ENCODE measurements at places on chromosomes 7 and 10. TPM values are rescaled to one million over a fixed set of nuclear protein-coding genes. Genes with fewer than 3 reads are reported as not detected.

SPDYE9 gene
- total RNA-seq, result not detected

ARID5B gene
- 26.4 TPM for total RNA-seq

TMEM273 gene
- not detected for total RNA-seq

C1QL3 gene
- total RNA-seq, result not detected

BICC1 gene
- 11.9 TPM for total RNA-seq

OR13A1 gene
- total RNA-seq, result 0.04 TPM

ITGA8 gene
- total RNA-seq, result not detected

GPR37 gene
- 10.5 TPM for total RNA-seq

GRCh38 chr7:125927556-125927955 lies 997.9 kb upstream of the POT1 start:
- no peak for DNase-seq

DNA sequence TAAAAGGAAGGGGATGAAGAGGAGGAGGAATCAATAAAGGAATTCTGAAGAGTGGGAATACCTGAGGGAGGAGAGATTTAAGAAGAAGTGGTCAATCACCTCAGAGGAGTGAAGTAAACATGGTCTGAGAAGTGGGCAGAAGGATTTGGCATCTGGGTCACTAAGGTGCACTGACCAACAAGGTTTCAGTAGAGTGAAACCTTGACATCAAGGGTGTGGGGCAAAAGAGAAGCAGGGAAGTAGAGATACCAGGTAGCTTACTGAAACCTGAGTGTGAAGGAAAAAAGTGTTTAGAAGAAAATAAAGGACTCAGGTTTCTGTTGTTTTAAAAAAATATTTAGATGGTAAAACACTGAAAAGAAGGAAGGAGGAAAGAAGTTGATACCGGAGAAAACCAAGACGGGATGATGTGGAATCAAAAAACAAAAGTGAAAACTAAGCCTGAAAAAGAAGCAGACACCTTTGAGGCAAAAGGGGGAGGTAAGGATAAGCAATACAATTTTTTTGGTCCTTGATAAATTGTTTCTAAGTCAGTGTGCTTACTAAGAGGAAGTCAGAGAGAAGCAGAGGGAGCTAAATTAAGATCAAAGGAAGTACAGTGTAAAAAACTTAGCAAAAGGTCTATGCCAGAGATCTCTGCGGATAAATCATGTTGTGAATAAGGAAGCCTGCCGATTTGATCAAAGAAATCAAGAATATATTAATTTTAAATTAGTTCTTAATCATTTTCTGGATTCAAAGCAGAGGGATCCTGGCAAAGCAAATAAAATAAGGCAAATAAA lies 137.2 kb upstream of the GPR22 start:
- no peak for DNase-seq

DNA sequence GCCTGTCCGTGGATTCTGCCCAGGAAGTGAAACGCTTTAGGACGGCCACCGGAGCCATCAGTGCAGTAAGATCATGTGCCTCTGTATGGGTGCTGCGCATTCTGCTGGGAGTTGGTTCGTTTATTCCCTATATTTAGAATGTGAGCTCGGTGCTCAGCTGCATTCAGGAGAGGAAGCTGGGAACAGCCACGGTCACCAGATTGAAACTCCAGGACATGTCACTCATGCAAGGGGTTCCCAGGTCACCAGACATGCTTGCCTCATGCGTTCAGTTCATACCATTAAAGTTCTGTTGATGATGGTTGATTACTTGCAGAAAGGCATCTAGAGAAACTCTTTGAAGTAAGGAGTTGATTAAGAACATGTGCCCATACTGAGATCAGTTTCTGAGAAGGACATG lies 78.1 kb downstream of the TRRAP start:
- DNase-seq, result no peak

GRCh38 chr7:145624618-145625017 lies 492.0 kb upstream of the CNTNAP2 start:
- DNase-seq, result peak; percentile 84

DNA sequence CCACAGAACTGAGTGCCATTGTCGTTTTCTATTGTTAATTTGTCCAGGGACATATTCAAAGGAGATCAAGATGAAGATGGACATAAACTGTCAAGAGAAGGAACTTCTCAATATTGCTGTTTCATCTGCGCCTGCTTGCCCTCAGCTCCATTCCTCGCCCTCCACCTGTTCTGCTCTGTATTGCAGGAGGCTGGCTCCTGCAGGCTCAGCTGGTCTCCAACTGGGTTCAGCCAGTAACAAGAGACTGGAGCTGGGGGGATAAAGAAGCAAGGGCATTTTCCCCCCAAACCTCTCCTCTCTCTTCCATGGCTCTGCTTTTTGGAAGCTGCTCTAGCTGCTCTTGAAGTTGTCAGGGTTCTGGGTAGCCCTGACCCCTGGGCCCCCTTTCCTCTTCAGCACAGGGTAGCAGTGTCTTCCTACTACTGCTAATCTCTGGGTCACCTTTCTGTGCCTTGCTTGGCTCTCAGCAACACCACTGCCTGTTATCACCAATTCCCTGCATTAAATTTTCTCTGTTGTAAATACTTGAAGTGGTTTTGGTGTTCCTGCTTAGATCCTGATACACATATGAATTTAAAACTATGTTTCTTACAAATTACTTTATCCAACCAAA lies 149.0 kb upstream of the FGFR2 start:
- no peak for DNase-seq

DNA sequence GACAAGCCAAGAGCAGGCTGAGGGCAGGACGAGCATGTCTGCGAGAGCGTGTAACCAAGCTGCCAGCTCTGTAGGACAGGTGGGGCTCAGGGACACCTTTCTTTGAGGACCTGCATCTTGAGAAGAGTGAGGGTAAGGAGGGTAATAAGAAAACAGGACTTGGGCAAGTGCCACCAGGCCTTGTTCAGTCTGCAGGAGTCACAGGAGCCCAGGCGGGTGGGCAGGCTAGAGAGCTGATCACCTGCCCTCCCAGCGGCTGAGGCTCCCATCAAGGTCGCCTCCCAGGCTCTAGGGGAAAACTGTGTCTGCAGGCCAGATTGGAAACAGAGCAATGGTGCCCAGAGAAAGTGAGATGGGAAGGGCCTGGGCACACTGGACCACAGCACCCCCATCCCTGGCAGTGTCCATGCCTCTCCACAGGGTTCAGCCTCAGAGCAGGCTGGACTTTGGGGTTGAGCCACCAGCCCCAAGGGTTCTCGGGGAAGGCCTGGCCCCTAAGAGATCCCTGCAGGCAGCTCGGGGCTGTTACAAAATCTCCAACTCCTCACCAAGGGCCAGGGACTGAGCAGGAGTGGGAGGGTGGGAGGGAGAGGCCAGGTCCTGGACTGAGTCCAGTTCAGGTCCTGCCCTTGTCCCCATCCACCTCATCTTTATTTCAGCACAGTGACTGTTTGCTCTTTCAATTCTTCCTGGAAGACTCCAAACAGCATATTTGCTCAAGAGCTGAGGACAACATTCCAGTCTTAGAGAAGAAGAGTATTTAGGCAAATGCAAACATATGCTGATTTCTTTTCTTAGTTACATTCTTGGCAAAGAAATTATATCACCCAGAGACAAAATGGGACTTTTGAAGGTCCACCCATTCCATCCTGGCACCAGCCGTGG lies 161.9 kb downstream of the GRID1 start:
- DNase-seq, result no peak

GRCh38 chr7:92242972-92243371 lies 2.7 kb downstream of the KRIT1 start:
- DNase-seq, result no peak

DNA sequence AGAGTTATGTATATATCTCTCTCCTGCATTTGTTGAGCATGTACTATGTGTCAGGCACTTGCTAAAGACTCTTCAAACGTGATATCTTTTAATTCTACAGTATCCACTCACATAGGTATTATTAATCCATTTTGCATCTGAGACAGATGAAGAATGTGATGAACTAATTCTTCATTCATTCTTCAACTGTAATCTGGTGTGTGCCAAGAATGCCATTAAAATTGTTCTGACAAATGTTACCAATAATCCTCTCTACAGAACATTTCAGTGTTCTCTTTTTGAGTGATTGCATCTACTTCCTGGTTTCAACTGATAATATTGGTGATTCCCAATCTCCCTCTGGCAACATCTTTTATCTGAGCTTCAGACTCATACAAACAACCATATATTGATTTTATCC lies 18.0 kb upstream of the INHBA start:
- no peak for DNase-seq

DNA sequence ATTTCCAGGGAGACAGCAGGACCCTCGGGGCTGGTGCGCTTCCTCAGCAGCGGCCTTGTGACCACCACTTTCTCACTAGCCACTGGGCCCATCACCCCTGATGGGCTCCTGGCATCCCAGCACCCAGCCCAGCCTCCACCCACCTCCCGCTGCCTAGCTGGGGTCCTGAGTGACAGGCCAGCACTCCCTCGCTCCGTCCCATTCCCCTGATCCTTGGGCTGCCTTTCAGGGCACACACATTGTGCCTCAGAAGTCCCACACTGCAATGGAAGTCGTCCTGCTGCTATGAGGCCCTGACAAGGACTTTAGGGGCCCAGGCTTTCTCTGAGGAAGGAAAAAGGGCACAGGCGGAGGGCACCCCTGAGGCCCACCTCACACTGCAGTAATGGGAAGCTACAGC lies 12.4 kb downstream of the CAMK2B start:
- no peak for DNase-seq

GRCh38 chr7:112067632-112068540 lies 138.3 kb downstream of the DOCK4 start:
- no peak for DNase-seq

GRCh38 chr7:140069298-140069949 lies 6.7 kb upstream of the PARP12 start:
- DNase-seq, result no peak

DNA sequence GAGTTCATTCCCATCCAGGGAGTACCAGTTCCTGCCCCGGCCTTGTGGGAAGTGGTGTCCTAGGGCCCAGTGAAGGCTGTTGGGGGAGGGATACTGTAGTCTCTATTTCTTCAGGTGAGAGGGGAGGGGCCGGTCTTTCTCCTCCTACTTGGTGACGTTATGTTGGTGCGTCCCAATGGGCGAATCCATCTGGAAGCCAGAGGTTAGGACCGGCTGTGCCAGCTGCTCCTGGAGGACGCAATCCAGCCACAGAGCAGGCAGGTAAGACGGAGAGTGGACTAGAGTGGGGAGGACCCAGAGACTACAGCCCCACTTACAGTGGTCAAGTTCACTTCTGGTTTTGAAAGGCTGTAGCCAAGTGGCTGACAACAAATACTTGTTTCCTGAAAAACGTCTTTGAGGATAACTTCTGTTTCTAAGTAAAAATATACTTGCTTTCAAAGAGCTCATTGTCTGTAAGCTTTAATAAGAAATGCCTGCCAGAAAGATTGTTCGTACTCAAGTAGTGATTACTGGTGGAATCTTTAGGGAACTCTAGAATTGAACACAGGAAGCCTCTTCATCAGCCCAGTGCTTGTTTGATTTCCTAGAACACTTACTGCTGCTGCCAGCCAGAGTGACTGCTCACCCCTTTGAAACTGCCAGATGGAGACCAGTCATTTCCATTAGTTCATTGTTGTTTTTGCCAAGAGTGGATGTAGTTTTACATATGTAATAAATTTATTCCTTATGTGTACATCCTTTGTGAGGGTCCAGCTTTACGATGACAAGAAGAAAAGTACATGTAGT lies 25.4 kb downstream of the RBM33 start:
- no peak for DNase-seq

GRCh38 chr10:20429742-20430141 lies 467.4 kb downstream of the NEBL start:
- DNase-seq, result no peak

DNA sequence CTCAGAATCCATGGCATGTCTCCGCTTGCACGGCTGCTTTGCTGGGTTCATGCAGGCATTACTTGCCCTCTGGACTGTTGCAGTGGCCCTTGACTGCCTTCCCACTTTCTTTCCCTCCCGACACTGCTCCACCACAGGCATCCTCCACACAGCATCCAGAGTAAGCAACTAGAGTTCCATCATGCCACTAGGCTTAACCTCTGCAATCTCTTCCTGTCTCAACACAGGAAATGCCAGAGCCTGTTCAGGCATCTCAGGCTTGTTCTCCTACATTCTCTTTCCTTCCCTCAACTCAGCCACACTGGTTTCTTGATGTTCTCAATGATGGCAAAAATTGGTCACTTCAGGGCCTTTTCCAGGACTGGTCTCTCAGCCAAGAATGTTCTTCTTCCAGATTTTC lies 284.5 kb upstream of the KLF6 start:
- DNase-seq, result no peak

DNA sequence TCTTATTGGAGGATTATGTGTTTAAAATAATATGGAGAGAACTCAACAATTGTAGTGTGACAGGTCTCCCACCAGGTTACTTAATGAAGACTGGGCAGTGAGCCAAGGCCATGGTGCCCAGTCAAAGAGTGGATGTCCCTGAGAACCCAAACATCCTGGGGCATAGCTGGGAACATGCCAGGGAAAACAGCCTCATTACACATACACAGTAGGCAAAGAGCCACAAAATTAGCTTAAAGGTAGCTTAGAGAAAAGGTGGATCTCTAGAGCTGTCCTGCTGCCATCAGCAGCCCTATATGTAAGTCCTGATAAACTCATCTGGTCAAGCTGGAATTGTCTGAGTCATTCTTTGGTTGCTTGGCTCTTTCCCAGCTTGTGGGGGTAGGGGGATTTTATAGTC lies 287.8 kb downstream of the PHF14 start:
- peak; percentile 90 for DNase-seq
